ENCODE measurements at places on chromosomes 1 and 21.

GRCh38 chr21:38958940-38959691 lies 153.4 kb downstream of the ETS2 start:
- no peak for DNase-seq

GRCh38 chr1:155126556-155127104 lies 1.0 kb upstream of the EFNA1 start:
- no peak for DNase-seq

DNA sequence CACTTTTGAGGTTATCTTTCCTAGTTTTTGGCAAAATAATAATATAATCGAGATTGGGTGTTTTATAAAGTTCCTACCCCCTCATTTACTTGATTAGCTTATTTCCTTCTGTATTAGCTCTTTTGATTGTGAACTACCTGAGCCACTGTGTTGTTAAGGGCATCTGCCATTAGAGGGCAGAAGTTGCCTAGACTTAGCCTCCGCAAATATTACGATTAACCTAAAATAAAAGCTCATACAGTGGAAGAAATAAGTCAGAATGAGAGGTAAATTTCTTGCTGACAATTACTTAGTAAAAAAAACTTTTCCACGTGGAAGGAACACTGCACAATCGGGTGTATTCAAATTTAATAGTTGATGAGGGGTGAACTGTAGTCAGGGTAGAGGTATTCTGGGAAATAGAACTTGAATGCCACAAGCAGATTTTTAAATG lies 2.3 kb downstream of the H3-3A start:
- DNase-seq, result no peak

- no peak for DNase-seq
Observed at GRCh38 chr1:53195246-53196016, 1.2 kb upstream of the CPT2 start.

DNA sequence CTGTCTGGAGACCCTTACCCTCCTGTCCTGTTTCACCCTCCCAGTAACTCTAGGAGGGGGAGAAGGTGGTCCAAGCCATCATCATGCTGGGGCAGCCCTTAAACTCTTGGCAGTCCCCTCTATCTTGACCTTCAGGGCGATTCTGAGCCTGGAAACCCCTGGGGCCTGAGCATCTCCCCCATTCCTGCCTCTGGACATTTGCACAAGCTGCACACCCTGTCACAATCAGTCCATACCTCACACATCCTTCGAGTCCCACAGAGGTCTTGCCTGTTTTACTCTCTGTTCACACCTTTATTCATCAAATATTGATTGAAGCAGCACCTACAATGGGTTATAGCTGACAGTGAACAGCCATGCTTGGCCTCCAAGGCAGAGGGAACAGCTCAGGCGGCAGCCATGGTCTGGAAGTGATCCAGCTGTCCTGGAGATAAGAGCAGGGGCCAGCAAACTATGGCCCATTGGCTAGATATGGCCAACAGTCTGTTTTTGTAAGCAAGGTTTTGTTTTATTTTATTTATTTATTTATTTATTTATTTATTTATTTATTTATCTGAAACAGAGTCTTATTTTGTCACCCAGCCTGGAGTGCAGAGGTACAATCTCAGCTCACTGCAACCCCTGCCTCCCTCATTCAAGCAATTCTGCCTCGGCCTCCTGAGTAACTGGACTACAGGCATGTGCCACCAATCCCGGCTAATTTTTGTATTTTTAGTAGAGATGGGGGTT lies 7.1 kb upstream of the FAM131C start:
- DNase-seq, result no peak

- no peak for DNase-seq
Observed at GRCh38 chr1:143721024-143721373, 250.8 kb downstream of the FAM72C start.

- no peak for DNase-seq
Observed at GRCh38 chr1:159580340-159580739, 7.3 kb upstream of the APCS start.

DNA sequence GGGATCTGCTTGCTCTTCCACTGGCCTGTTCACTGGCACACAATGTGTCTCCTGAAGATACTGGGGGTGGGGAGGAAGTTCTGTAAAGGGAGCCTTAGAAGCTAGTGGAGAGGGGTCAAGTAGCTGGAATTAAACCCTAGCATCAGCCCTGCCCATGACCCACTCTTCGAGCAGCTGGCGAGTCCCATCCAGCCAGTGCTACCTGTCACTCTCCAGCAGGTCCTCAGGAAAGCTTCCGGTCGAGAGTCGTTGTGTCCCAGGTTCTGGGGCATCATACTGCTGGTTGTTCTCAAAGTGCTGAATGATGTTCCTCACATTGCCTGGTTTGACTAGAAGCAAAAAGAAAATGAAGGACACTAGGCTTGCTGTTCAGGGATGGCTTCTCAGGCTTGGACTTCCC lies 30.9 kb downstream of the LRRC71 start:
- no peak for DNase-seq

- DNase-seq, result no peak
Observed at GRCh38 chr1:7233237-7233540, 447.9 kb downstream of the CAMTA1 start.

DNA sequence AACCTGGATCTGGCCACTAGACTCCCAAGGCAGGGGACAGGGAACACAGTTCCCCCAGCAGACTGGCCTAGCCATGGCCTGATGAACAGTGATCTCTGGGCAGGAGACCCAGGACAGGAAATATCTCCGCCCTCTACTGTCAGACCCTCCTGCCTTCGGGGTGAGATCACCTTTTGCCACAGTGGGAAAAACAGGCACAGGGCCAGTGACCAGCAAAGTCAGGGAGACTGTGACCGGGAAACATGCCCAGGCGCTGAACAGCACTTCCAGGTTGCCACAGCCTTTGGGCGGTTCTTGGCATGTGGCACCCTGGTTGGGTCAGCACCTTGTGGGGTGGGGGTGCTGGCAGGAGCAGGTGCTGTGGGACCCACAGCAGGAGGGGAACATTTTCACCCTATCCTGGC lies 8.9 kb upstream of the ZNF669 start:
- DNase-seq, result no peak

- DNase-seq, result no peak
Observed at GRCh38 chr1:80417671-80418070, 1383.1 kb upstream of the ADGRL2 start.

DNA sequence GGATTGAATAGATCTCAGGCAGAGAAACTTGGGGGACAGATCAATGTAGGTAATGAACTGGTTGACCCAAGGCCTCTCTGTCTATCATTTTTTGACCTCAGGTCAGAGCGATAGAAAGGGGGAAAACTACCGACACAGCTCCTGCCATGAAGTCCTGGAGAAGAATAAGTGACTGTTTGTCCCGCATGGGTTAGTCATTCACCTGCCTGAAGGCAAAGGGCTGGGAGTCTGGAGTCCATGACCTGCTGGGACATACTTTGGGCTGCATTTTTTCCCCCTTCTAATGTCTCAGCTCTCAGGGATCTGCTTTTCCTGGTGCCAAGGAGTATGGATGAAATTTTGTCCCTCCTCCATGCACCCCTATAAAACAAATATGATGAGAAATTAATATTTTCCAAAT lies 1.6 kb upstream of the ROR1 start:
- no peak for DNase-seq

- no peak for DNase-seq
Observed at GRCh38 chr1:232993555-232993954, 43.1 kb downstream of the NTPCR start.

DNA sequence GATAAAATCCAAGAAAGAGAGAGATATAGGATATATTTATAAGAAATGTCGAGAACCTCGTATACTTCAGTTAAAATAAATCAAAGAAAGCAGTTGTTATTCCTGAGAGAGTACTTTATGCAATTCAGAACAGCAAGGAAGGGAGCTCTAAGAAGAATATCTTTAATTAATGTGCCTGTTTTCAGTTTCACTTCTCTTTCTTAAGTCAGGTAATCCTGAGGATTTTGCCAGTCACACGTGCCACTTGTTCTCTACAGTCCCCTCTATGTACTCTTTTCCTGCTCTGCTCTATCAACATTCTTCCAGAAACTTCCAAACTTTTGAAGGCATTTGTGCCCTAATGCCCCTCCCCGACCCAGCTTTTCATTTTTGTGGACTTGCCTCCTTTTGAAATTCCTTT lies 211.9 kb downstream of the AKT3 start:
- DNase-seq, result no peak

GRCh38 chr1:177927021-177927596 lies 42.7 kb downstream of the SEC16B start:
- DNase-seq, result no peak

DNA sequence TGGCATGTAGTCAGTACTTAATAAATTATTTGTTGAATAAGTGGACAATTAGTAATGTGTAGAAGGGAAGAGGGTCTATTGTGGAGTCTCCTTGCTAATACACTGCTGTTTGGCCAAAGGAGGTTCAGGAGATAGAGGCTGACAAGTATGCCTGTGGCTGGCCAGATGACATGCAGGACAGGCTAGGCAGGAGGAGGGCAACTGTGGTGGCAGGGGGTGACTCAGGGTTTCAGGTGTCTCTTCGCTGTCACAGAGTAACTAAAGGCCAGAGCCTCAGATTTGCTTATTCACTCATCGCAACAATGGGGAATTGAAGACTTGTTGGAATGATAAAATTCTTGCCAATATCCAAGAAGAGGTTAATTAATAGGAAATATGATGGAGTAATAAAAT lies 33.1 kb downstream of the THRAP3 start:
- no peak for DNase-seq

DNA sequence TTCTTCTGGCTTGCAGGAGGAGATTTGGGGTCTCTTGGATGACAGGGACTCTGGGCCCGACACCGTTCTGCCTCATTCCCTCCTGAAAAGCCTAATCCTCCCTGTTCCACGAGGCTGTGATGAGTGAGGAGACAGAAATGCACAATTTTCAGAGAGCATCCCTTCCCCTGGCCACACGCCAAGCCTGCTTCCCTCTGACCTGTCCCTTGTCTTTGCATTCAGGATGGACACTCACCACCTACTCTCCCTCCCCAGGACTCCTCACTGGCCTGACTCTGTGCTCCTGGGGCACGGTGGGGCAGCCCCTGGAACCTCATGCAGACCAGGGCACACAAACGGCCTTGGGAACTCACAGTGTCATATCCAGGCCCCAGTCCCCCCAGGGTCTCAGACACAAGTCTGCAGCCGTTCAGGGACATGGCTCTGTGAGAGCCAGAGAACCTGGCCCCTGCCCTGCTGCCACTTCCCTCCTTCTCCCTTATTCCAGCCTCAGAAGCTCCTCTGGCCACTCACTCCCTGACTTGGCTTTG lies 3.5 kb upstream of the PRAMEF12 start:
- no peak for DNase-seq

DNA sequence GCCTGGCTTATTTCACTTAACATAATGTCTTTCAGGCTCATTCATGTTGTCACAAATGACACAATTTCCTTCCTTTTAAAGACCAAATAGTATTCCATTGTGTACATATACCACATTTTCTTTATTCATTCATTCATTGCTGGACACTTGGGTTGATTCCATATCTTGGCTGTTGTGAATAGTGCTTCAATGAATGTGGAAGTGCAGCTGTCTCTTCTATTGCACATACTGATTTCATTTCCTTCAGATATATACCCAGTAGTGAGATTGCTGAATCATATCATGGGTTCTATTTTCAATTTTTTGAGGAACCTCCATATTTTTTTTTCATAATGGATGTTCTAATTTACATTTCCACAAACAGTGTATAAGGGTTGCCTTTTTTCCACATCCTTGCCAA lies 38.6 kb upstream of the WLS start:
- no peak for DNase-seq

DNA sequence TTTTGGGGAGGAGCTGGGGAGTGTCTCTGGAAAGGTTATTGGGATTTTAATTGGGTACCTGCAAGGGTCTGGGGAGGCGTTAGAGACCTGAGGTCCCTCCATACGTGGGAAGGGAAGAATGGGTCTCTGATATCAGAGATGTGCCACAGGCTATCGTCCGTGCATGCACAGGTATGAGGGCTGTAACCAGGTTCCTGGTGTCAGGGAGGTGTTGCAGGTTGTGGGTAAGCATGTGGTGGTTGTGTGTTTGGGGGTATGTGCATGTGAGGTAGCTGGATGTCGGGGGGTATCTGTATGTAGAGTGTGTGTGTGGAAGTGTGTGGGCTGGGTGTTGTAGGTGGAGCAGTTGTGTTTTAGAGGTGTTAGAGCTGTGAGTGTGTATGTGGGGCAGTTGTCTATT lies 8.3 kb downstream of the AHDC1 start:
- no peak for DNase-seq

DNA sequence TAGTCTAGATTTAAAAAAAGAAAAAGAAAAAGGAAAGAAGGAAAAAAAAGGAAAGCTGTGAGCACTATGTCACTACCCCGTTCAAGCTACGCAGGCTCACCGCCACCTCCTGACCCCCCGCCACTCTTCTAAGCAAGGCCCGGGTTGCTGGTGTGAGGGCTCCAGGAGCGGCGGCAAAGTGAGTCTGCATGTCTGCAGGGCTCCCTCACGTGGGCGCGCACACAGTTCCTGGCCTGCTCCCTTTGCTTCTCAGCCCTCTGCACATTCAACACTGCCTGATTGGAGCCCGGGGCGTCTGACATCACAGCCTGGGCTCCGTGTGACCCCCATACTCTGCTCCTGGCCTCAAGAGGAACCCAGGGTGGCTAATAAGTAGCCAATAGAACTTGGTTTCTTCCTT lies 81.4 kb upstream of the TLR5 start:
- DNase-seq, result no peak

GRCh38 chr1:193322211-193322610 lies 135.8 kb upstream of the B3GALT2 start:
- no peak for DNase-seq

- no peak for DNase-seq
Observed at GRCh38 chr1:22118291-22118992, 24.5 kb downstream of the WNT4 start.

DNA sequence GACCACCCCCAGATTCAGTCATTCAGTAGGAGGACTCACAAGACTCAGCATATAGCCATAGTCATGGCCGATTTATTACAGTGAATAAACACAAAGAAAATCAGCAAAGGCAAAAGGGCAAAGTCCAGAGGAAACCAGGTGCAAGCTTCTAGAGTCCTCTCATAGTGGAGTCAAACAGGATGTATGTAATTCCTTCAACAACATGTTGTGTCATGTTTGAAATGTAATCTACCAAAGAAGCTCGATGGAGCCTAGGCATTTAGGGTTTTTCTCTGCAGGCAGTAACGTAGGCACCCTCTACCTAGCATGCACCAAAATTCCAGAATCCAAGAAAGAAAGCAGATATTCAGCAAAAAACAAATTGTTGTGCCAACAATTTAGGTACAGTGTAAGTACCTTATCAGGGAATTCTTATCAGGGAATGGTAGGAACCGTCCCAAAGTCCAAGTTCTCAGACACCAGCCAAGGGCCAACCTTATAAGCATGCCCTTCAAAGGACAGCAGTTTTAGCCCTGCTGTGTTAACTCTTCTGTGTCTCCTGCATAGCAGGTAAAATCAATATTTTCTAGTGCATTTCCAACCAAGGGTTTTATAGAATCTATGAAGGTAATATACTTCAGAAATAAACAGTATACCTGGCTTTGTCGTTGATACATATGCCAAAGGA lies 16.1 kb upstream of the SLAMF6 start:
- DNase-seq, result no peak

Data from cortex of kidney (tissue), 1 donor.